ENCODE measurements at places on chromosomes 6 and 20.

- DNase-seq: no peak
Measured at GRCh38 chr20:25308671-25309394, 60.9 kb downstream of the PYGB start.

- DNase-seq: peak; percentile 60
Measured at GRCh38 chr6:26233649-26234420, 131.2 kb upstream of the BTN3A2 start.

- DNase-seq: no peak
Measured at GRCh38 chr20:36070451-36070850, 84.1 kb upstream of the EPB41L1 start.

GRCh38 chr20:1539816-1540419, 17.6 kb downstream of the SIRPD start:
- no peak for DNase-seq

DNA sequence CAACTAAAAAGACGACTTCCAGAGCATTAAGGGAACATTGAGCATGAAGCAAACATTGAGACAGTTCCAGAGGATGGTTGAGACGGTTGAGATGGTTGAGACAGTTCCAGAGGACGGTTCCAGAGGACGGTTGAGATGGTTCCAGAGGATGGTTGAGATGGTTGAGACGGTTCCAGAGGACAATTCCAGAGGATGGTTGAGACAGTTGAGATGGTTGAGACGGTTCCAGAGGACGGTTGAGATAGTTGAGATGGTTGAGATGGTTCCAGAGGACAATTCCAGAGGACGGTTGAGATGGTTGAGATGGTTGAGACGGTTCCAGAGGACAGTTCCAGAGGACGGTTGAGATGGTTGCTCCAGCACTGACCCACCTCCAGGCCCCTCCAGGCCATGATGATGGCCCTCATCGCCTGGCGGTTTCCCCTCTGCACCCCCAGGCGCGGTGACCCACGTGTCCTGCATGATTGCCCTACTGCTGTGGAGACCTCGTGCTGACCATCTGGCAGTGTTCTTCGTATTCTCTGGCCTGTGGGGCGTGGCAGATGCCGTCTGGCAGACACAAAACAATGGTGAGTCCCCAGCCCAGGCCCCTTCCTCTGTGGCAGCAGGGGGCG, 16.3 kb downstream of the UNC93A start:
- DNase-seq: no peak

DNA sequence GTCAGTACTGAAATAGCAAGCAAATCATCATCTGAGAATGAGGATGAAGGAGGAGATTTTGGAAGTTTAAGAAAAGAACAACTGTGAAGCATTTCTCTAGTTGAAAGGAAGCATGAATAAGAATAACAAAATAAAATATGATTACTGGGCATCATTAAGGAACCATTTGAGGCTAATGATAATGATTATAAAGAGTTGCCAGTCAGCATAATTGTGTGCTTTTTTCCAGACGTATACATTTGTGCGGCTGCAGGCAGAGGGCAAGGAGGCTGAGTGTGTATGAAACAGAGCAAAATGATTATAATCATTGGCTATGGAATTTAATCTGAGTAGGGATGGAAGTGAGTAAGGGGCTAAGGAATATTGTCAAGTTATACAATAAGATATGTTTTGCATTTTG, 218.7 kb upstream of the FUT9 start:
- DNase-seq: no peak

DNA sequence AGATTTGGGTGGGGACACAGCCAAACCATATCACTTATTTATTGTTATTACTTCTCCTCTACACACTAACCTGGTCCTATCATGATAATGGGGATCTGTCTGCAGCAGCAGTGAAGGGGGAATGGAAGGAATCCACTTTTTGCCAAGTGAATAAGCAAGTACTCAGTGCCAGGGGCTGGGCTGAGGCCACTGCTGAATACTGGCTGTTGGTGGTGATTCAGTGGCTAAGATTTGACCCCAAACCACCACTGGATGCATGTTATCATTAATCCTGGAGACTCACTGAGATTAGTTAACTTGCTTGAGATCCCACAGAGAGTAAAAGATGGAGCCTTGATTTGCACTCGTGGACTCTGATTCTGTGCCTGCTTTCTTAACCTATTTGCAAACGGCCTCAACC, 127.7 kb downstream of the TSHZ2 start:
- no peak for DNase-seq

DNA sequence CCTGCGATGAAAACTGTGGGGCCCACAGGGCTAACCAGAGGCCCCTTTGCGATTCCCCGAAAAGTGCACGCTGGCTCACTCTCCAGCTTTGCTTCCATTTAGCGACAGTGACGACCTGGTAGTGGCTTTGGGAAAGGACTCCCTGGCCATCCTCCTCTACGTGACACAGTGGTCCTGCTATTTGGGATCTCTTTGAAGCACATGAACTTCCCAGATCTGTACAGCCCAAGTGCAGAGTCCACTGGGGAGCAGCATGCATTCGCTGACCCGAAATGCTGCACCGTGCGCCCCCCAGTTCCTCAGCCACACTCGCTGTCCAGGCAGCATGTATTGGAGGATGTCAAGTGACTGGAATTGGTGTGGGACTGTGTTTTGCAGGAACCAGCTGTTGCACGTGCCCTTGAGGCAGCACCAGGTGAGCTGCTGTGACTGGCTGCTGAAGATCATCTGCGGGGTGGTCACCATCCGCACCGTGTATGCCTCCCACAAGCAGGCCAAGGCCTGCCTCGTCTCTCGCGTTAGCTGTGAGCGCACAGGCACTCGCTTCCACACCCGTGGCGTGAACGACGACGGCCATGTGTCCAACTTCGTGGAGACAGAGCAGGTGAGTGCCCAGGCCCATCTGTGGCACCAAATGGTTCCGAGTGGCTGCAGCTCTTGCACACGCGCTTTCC, 51.6 kb downstream of the SYNJ2 start:
- no peak for DNase-seq

DNA sequence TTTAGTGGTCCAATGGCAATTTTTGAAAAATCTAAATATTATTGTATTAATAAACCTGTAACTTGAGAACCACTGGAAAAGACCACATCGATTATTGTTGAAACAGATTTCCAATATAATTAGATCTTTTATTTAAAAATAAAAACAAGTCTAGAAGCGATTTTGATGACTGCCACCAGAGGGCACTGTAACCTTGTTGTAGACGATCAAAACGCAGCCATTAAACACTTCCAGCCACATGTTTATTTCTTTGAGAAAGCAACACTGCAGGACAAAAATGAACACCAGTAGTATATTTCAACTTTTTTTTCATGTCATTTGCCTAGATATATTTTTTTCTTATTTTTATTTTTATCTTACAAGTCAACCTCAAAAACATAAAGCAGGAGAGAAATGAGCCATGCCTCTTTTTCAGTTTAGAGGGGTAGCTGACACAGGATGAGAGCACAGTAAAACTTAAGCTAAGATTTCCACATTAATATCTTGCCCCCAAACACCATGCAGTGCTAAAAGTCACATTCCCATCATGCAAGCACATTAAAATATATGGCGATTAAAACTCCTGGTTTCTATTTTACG, 115.4 kb downstream of the OPRM1 start:
- peak; percentile 60 for DNase-seq

- no peak for DNase-seq
Measured at GRCh38 chr6:168374541-168375071, 55.0 kb upstream of the DACT2 start.

DNA sequence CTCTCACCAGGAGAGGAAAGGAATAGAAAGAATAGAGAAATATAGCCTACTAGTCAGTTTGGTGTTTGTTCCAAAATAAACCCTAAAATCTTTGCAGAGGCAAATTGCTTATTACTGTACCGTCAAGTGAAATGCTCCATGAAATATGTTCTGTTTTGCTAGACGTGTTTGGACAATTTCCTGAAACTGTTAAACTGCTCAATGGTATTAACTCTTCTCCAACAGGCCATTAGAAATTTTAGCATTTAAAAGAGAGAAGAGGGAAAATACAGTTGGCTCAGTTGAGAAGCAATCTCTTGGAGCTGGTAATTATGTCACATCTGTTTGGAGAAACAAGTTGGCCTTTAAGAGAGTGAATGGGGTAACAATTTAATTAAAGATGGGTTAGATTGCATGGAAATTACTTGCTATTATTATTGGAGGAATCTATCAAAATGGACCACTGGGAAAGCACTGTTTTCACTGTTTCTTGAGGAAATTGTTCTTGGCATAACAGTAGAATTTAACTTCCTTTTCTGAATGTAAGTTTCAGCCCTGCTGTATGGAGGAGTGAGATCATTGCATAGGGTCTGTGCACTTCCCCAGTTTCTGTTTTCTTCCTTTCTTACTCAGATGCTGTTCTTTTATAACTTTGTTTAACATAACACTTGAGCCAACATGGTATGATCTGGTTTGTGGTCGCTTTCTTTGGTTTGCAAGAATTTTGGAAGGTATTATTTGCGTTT, 373.6 kb downstream of the PLCB1 start:
- no peak for DNase-seq

GRCh38 chr6:31758281-31758680, 4.2 kb upstream of the SAPCD1 start:
- DNase-seq: no peak

DNA sequence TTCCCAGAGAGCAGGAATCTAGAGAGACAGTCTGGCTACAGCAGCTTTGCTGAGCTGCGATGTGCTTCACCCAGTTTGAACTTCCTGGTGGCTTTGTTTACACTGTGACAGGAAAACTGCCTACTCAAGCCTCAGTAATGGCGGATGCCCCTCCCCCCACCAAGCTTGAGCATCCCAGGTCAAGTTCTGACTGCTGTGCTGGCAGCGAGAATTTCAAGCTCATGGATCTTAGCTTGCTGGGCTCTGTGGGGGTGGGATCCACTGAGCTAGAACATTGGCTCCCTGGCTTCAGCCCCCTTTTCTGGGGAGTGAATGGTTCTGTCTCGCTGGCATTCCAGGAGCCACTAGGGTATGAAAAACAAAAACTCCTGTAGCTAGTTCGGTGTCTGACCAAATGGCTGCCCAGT, 91.0 kb upstream of the ESR1 start:
- DNase-seq: no peak

DNA sequence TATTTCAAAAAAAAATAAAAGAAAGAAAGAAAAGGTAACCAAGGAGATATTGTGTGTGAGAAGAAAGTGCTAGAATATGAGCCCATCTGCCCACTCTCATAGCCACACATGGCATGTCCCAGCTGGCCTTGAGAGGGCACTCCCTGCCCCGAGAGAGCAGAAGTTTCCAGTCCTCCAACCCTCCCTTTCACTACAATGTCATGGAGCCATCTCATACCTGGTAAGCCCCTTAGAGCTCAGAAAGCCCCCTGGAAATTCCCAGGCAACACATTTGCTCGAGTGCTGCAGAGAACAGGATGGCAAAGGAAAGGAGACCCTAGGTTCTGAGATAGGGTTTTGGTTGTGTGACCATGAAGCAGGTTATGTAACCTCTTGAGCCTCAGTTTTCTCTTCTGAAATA, 75.8 kb upstream of the RIN2 start:
- no peak for DNase-seq

DNA sequence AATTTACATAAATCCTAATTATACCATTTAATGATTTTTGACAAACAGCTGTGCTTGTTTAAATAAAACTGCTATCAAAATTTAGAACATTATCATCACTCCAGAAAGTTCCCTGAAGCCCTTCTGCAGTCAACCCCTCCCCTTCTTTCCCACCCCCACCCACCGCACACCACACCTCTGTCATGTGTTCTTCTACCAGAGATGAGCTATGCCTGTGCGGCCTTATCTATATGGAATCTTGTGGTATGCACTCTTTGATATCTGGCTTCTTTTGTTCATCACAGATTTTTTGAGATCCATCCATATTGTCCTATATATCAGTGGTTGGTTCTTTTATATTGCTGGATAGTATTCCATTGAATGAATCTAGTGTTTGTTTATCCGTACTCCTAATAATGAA, 7.2 kb downstream of the MYLIP start:
- no peak for DNase-seq

DNA sequence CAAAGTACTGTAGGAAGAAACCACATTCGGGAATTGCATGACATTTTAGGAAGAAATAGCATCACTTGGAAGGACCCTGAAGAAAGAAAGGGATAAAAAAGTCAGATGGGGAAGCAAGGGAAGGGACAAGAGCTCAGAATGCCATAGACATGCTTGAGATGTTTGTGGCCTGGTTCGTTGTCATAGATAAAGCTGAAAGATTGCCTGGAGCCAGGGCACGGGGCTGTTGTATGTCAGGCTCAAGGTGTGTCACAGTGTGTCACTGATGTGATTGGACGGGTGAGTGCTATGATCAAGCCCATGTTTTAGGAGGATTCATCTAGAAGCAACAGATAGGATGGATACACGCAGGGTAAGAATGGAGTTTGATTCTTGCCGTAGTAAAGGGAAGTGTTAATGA, 216.2 kb upstream of the SOX4 start:
- no peak for DNase-seq

GRCh38 chr6:168062346-168063289, 16.4 kb downstream of the FRMD1 start:
- no peak for DNase-seq

DNA sequence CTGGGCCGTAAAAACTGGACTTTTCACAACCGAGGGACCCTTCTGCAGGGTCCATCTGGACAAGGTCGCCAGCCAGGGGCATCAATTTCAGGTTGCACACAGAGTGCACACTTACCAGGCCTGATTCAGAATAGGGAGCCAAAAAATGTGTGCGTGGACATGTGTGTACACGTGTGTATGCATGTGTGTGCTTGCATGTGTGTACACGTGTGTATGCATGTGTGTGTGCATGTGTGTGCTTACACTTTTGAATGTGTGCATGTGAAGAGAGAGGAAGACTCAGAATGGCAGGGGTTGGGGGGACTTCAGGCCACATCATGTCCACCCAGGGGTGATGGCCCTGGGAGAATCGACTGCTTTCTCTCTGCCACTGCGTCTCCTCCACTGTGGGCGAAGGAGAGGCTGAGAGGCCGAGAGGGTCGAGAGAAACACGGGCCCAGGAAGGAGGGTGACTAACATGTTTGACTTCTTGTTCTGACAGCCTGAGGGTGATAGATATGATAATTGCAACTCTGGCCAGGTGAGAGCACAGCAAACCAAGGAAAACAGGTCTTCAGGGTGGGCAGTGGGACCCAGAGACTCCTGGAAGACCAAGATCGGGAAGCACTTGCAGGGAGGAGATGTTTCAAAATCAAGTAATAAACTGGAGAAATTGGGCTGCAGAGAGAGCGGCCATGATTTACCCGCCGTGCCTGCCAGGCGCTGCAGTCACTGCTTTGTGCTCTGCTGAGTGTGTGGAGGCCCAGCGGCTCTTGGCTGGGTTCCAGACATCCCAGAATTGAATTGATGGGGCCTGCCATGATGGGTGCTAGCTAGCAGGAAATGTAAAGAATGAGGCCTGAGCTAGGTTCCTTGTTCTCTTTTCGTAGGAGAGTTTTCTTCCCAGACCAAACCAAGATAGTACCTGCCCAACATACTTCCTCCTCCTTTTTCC, 310.8 kb downstream of the QKI start:
- DNase-seq: no peak

- no peak for DNase-seq
Measured at GRCh38 chr6:3612341-3613041, 139.0 kb downstream of the PXDC1 start.
